ENCODE measurements at places on chromosomes 5 and 9.
A peak's percentile ranks its signal among the peaks of the same experiment; 100 is the strongest.

GRCh38 chr5:83527221-83527620 lies 55.7 kb downstream of the VCAN start:
- no peak for DNase-seq

- no peak for DNase-seq
These were observed 17.4 kb downstream of the AKNA start for GRCh38 chr9:114370251-114370967.

DNA sequence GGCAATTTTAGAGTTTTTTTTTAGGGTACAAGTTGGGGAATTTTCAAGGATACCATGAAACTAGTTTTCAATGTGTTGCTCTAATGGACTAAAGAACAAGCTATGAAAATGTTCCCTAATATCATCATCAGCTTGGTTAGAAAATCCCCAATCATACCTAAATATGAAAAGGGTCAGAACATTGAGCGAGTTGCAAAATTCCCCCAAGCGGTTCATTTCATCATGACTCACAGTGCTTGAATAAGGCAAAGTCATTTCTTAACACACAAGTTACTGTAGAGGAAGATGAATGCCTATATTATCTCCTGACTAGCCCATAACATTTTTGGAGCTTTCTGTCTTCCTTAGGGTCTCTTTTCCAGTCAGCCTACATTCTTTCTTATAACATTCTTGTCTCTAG lies 62.7 kb downstream of the ST8SIA4 start:
- DNase-seq = peak; percentile 52

DNA sequence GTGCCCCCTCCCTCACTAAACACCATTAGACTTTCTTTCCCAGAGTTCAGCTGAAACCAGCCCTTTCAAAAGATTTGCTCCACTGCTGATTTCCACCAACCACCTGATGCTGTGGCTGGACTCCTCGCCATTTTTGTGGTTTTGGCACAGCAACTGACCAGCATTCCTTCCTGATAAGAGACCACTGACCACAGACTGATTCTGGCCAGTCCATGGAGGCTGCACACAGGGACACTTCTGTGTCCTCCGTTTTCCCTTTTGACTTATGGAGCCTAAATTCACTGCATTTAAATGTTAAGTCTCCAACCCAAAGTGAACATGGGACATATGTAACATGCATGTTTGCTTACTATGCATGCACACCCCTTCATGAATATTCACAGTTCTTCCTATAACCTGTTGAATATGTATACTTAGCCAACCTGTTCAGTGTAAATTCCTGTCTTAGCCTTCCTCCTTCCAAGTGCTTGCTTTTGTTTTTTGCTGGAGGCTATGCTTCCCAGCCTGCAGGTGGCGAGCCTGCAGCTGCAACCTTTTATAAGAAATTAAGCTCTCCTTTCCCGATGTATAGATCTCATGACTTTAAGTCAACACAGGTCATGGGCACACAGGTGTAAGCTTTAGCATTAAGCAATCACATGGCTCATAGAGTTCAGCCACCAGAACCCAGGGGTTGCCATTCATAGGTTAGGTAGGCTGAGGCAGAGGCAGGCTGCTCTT lies 78.7 kb downstream of the ACTL7B start:
- no peak for DNase-seq

GRCh38 chr9:26786564-26786963 lies 106.0 kb downstream of the CAAP1 start:
- no peak for DNase-seq

DNA sequence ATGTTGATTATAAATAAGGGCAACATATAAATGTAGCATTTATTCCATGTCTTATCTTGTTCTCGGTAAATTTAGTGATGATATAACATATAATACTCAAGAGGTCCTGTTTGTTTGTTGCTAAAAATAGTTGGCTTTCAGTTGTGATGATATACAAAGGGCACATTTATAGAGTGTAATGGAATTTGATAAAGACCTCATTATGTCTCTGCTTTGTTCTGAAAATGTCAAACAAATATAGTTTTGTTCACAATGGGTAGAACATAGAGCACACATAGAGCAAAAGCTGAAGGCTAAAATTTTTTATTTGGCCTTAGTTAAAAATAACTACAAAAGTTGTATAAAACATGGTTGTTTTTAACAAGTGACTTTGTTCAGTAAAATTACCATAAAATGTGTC lies 477.1 kb upstream of the SMC2 start:
- DNase-seq = no peak

DNA sequence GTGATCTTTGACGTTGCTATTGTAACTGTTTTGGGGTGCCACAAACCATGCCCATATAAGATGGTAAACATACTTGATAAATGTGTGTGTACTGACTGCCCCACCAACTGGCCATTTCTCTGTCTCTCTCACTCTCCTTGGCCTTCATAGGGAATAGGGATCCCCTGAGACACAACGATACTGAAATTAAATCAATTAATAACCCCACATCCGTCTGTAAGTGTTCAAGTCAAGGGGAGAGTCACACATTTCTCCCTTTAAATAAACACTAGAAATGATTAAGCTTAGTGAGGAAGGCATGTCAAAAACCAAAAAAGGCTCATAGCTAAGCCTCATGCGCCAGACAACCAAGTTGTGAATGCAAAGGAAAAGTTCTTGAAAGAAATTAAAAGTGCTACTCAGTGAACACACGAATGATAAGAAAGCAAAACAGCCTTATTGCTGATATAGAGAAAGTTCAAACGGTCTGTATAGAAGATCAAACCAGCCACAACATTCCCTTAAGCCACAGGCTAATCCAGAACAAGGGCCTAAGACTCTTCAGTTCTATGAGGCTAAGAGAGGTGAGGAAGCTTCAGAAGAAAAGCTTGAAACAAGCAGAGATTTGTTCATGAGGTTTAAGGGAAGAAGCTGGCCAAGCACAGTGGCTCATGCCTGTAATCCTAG lies 111.1 kb downstream of the UGCG start:
- no peak for DNase-seq

DNA sequence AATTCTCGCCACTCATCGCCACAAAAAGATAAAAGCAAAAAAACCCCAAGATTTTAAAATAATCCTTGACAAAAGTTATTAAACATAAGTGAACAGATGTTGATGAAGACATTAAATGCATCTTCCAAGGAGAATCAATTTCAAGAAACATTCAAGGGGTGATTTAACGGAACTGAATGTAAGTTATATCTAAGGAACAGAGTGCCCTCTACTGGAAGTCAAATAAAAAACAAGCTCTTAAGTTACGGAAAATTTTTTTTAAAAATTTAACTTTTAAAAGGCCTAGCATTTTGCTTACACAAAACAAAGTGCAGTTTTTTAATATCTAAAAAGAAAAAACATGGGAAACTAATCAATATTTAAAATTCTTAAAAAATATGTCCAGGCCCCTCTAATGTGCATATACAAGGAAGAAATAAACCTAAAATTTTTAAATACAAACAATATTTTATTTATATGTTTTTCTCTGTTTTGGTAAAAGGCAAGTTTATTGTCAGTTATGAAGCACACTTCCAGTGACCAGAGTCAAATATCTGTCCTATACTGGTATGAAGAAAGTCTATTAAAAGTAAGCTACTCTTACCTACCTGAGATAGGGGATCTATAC lies 28.0 kb downstream of the TEX10 start:
- peak; percentile 11 for DNase-seq

GRCh38 chr9:9625248-9625647 lies 987.6 kb downstream of the PTPRD start:
- no peak for DNase-seq

GRCh38 chr9:32414856-32415255 lies 30.4 kb downstream of the ACO1 start:
- no peak for DNase-seq

DNA sequence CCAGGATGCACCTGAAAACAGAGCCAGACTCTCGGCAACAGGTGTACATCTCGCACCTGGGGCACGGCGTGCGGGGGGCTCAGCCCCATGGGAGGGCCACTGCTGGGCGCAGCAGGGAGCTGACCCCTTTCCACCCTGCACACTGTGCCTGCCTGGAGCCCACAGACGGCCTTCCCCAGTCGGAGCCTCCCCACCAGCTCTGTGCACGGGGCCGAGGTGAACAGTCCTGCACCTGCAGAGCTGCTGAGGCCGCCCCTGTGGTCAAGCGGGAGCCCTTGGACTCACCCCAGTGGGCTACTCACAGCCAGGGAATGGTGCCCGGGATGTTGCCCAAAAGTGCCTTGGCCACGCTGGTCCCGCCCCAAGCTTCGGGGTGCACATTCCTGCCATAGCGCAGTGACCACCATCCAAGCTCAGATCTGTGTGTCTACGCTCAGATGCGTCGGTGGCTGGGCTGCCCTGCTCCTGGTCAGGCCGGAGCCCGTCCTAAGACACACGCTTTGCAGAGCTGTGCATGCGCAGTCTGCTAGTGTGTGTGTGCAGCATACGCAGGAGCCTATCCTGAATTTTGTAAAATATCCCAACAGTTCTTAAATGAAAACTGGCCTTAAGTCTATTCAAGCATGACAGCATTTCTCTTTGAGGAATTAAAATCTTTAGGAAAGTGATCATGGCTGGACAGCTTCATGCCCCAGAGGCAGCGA lies 8.4 kb upstream of the EXOC3 start:
- DNase-seq = no peak

DNA sequence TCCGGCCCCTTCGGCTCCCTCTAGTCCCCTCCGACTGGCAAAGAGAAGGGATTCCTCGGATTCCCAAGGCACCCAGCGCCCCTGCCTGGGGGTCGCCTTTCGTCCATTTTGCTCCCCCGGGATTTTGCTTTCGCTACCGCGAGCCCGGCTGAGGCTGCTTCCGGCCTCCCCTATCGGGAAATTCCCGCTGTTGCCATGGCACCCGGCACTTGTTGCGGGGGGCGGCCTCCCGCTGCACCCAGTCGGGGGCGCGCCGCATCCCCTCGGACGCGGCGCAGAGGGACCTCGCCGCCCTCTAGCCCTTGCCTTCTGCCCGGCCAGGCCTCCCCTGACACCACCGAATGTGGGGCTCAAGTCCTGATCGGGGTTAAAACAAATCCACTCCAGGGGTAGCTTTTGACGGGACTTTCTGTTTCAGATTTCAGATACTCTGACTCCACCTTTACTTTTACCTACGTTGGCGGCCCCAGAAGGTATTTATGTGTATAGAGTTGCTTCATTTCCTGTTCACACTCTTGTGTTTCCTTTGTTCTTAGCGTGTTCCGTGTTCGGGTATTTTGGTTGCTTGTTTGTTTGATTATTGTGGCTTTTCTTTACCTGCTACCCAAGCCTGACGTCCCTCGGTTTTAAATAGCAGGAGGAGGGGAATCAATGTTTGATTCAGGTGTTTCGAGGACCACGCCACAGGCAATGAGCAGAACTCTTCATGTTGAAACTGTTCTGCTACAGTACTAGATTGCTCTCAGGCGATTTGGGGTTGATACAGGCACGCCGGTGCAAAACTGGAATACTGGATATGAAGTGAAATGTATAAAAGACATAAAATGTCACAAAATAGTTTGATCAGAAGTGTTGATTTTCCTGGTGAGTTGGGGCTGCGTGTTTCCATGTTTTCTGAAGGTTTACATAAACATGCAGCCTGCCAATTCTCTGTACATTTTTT lies 1.5 kb downstream of the PARP8 start:
- peak; percentile 20 for DNase-seq

GRCh38 chr9:129139233-129139992 lies 28.2 kb downstream of the PTPA start:
- peak; percentile 81 for DNase-seq

DNA sequence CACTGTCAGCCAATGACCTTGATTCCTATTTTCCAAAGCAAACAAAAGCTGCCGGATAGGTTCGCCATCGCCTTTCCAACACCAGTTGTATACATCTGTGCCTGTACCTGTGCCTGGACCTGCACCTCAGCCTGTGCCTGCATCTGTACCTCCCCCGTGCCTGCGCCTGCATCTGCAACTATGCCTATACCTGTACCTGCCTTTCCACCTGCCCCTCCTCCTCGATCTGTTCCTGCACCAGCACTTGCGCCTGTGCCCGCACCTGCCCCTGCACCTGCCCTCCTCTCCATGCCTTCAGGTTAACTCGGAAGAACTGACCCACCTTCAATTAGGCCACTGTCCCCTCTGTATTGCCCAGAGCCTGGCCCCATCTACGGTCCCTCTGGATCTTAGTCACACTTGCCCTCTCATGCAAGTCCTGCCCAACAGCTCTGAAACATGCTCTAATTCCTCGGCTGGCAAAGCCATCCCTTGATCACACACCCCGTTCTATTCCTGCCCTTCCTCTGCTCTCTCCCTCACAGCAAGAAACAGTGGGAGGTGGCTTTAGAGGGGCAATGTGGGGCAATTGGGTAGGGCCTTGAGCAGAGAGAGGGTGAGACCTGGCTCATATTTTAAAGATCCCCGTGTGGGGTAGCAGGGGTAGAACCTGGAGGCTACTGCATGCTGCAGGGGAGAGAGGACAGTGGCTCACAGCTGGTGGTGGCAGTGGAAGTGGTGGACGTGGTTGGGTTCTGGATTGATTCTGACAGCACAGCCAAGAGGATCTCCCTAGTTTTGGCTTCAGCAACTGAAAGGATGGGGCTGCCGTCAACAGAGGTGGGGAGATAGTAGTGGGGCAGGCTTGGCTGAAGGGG lies 59.6 kb upstream of the PHYKPL start:
- DNase-seq = no peak

DNA sequence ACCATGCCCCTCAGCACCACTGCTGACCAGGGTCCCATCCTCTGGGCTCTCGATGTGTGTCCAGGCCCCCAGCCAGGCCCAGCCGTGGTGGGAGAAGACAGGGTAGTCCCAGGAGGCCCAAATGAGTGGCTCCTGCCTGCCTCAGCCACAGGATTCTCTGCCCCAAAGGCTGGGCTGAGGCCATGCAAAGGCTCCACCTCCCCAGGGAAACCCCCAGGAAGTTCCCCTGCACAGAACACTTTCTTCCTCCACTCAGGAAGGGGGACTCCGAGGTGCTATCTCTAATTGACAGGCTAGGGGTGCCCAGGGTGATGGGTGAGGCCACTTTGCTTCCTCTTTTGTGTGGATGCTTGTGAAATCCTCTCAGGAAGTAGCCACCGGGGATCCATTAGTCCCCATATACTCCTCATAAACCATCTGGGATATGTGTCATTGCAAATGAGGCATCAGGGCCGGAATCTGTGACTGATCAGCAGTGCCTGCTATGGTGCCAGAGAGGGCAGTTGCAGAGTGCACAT lies 23.1 kb upstream of the TDRD7 start:
- DNase-seq = no peak

DNA sequence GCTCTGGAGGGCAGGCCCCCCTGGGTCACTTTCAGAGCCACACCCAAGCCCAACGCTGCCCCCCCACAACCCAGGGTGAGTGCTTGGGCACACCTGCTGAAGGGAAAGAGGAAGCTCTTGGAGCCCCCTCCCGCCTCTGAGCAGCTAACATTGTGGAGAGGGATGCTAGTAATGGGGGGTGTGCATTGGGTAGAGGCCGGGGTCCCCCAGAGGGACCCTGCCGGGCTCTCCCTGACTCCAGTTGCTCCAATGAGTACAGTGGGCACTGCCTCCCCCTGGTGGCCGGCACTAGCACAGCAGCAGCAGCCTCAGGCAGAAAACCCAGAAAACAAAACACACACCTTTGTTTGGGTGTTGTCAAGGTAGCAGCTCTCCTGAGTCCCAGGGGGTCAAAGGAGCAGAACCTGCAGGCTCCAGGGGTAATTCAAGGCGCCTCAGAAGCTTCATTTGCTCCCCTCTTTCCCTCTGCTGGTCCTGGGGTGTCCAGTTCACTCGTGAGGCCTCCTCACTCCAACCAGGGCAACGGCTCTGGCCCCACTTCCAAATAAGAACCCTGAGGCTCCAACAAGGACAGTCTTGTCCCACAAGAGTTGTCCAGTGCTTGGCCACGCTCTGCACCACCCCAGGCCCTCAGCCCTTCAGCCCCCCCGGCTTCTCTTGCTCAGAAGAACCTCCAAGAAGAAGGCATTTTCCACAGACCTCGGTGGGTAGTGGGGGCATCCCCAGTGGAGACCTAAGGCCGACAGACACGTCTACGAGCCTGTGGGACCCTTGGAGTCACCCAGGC lies 16.1 kb downstream of the GBGT1 start:
- peak; percentile 60 for DNase-seq

GRCh38 chr9:130665431-130666392 lies 1.3 kb downstream of the PRDM12 start:
- no peak for DNase-seq

Measured in dermis microvascular lymphatic vessel endothelial cell (primary cell).